Activated naive CD8-positive, alpha-beta T cell treated with anti-CD3 and anti-CD28 coated beads for 36 hours (primary cell): ENCODE measurements at places on chromosomes 2 and 18.

GRCh38 chr2:46058140-46058539 lies 239.1 kb upstream of the EPAS1 start:
- H3K27me3 ChIP-seq: peaks cover 3% of the 10 kb centered on the region
- H3K27ac ChIP-seq: no peak overlapping the region
- no peaks in the 10 kb centered on the region for H3K4me1 ChIP-seq
- H3K36me3 ChIP-seq: no peaks in the 10 kb centered on the region
- no peak overlapping the region for H3K4me3 ChIP-seq

- no peak overlapping the region for H3K27ac ChIP-seq
- no peaks in the 10 kb centered on the region for H3K36me3 ChIP-seq
- no peak for DNase-seq
- peaks cover 6% of the 10 kb centered on the region for H3K4me1 ChIP-seq
- H3K4me3 ChIP-seq: no peak overlapping the region
These were observed 131.9 kb downstream of the GLI2 start for GRCh38 chr2:120867290-120868241.

DNA sequence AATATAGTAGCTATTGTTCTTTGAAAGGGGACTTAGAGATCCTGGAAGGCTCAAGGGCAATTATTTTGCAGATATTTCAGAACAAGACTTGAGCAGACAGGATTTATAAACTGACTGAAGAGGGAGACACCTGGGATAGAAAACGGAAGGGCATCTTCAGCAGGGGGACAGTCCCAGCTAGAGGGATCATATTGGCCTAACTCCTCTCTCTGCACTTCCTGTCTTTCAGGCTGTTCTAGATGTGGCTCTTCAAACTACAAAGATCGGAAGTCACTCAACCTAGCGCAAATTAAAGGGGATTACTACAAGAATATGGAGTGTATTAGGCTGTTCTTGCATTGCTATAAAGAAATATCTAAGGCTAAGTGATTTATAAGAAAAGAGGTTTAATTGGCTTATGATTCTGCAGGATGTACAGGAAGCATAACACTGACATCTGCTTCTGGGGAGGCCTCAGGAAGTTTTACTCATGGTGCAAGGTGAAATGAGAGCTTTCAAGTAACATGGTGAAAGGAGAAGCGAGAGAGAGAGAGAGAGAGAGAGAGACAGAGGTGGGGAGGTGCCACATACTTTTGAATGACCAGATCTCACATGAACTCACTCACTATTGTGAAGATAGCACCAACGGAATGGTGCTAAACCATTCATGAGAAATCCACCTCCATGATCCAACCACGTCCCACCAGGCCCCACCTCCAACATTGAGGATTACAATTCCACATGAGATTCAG lies 5.3 kb upstream of the CTIF start:
- H3K4me1 ChIP-seq: peaks cover 3% of the 10 kb centered on the region
- H3K27ac ChIP-seq: no peak overlapping the region
- DNase-seq: no peak
- no peak overlapping the region for H3K4me3 ChIP-seq

DNA sequence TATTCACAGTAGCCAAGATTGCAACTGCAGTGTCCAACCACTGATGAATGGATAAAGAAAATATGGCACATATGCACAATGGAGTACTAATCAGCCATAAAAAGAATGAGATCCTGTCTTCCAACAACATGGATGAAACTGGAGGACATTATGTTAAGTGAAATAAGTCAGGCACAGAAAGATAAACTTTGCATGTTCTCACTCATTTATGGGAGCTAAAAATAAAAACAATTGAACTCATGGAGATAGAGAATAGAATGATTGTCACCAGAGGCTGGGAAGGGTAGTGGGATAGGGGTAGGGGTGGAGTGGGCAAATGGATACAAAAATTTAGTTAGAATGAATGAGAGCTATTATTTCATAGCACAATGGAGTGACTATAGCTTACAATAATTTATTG lies 305.5 kb upstream of the ETAA1 start:
- H3K27ac ChIP-seq: no peak overlapping the region
- no peak overlapping the region for H3K4me3 ChIP-seq
- no peaks in the 10 kb centered on the region for H3K36me3 ChIP-seq
- no peaks in the 10 kb centered on the region for H3K27me3 ChIP-seq

GRCh38 chr2:189506514-189506976 lies 65.3 kb downstream of the WDR75 start:
- H3K4me1 ChIP-seq: peaks cover 14% of the 10 kb centered on the region
- no peak overlapping the region for H3K27ac ChIP-seq
- DNase-seq: peak; percentile 4
- H3K36me3 ChIP-seq: no peaks in the 10 kb centered on the region
- H3K27me3 ChIP-seq: no peaks in the 10 kb centered on the region

DNA sequence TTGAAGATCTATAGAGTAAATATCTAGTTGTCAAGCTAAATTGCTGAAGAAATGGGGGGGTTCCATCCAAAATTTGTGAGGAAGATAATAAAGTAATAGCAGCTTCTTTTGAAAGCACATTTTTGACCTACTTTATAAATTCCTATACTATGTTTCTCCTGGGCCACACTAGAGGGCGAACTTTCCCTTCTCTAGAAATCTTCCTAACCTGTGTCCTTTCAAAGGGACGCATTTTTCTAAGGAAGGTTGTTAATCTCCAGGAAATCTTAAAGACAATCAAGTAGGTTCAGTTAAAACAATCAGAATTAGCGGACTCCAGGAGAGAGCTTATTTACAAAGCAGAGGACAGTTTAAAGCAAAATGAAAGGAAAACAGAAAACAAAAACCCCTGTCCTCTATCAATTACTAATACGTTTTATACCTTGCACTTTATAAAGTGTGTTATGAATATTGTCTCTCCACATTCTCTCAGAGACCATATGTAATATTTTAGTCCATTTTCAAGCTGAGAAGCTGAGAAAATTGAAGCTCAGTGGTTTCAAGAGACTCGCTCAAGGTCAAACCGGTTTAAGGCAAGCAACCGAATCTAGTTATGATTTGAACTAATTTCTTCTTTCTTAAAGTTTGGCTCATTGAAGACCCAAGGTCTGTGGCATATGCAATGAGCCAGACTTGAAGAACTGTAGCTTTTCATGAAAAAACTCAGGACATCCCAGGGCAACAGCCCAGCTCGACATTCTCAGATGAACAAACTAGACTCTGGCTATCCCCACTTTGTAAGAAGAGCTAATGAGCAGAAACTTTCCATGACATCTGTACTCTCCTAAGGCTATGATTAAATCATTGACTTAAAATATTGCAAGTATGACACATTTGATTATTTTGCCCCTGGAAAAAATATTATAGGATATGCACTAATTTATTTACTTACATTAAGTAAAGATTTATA lies 273.6 kb downstream of the PAX3 start:
- peaks cover 5% of the 10 kb centered on the region for H3K27me3 ChIP-seq
- no peak overlapping the region for H3K27ac ChIP-seq
- H3K36me3 ChIP-seq: no peaks in the 10 kb centered on the region
- no peak for DNase-seq
- H3K4me1 ChIP-seq: peaks cover 2% of the 10 kb centered on the region

DNA sequence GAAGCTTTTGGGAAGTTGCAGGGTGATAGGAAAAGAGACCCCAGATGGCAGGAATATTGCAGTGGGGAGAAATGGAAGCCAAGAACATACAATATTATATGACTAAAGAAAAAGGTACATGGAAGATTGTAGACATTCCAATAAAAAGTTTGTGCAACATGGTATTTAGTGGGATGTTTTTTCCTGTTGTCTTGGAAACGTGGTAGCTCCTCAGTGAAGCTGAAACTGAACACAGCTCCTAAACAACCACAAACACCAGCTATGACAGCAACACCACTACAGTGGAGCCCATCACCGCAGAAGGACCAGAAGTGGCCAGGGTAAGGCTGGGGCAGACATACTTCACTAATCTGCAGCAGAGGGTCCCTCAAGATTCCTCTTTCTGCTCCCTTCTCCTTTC lies 246.8 kb downstream of the CDH20 start:
- H3K4me1 ChIP-seq: peaks cover 12% of the 10 kb centered on the region
- peaks cover 56% of the 10 kb centered on the region for H3K27me3 ChIP-seq
- no peak overlapping the region for H3K4me3 ChIP-seq
- no peak overlapping the region for H3K27ac ChIP-seq
- no peak for DNase-seq

DNA sequence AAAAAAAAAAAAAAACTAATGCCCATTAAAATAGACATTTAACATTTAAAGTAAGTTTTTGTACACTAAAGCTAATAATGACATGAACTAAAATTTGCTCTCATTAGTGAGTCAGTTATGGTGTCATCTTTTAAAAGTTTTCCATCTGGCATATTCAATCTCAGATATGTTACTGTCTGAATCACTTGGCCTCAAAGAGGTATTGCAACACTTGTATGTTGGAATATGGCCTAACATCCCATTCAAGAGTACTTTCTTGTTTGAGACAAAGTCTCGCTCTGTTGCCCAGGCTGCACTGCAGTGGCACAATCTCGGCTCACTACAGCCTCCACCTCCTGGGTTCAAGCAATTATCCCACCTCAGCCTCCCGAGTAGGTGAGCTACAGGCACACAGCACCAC lies 169.7 kb downstream of the TMEM163 start:
- peaks cover 7% of the 10 kb centered on the region for H3K27me3 ChIP-seq
- no peak for DNase-seq
- H3K4me3 ChIP-seq: no peak overlapping the region
- no peaks in the 10 kb centered on the region for H3K36me3 ChIP-seq
- H3K4me1 ChIP-seq: no peaks in the 10 kb centered on the region
- no peak overlapping the region for H3K27ac ChIP-seq
